ENCODE measurements at places on chromosomes 11 and 22. TPM values are rescaled to one million over a fixed set of nuclear protein-coding genes. Genes with fewer than 3 reads are reported as not detected.
A peak's percentile ranks its signal among the peaks of the same experiment; 100 is the strongest.

- peak; percentile 90 for DNase-seq
These were observed 65.6 kb downstream of the BTG4 start for GRCh38 chr11:111446404-111447111.

Gene DEUP1
- total RNA-seq, result 0.97 TPM

GRCh38 chr11:848380-848931 is 5.8 kb downstream of the TSPAN4 start:
- DNase-seq, result peak; percentile 59

GRCh38 chr11:92852946-92853345 is 116.5 kb upstream of the MTNR1B start:
- no peak for DNase-seq

Gene UCP3
- total RNA-seq, result 0.55 TPM

Gene ELF5
- total RNA-seq, result not detected

Gene PATE4
- total RNA-seq, result not detected

GRCh38 chr11:120568572-120569307 is 57.2 kb downstream of the GRIK4 start:
- DNase-seq, result no peak

GRCh38 chr11:26607725-26608506 is 35.9 kb upstream of the MUC15 start:
- no peak for DNase-seq

GRCh38 chr11:86291466-86292262 is 10.4 kb upstream of the HIKESHI start:
- peak; percentile 43 for DNase-seq

- DNase-seq, result no peak
These were observed 25.0 kb downstream of the PARVG start for GRCh38 chr22:44205516-44206329.

Gene SMTNL1
- 0.30 TPM for total RNA-seq

DNA sequence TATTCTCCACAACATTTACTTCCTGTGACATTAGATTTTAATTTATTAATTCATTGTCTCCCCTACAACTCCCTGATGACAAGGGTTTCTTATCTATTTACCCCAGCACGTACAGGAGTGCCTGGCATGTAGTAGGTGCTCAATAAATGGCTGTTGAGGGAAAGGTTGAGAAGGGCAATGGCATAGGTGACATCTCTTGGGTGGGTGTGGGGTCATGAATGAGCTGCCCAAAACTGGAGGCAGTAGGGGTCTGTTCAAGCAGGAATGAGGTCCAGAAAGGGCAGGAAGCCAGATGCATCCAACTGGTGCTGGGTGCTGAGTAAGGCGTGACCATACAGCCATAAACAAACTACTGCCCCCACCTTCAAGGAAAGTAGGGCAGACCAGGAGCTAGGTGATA is 2.8 kb downstream of the VWCE start:
- DNase-seq, result no peak

Data from adrenal gland (tissue), 19 donors.